Renal cortical epithelial cell (primary cell): ENCODE measurements at places on chromosomes 7 and 10. TPM values are rescaled to one million over a fixed set of nuclear protein-coding genes. Genes with fewer than 3 reads are reported as not detected.

- peak; percentile 90 for DNase-seq
Observed at GRCh38 chr10:73998929-73999691, 1.2 kb downstream of the VCL start.

ATOH7 gene
- total RNA-seq = 0.05 TPM in 1 of 2 replicates, not detected in the other

DNA sequence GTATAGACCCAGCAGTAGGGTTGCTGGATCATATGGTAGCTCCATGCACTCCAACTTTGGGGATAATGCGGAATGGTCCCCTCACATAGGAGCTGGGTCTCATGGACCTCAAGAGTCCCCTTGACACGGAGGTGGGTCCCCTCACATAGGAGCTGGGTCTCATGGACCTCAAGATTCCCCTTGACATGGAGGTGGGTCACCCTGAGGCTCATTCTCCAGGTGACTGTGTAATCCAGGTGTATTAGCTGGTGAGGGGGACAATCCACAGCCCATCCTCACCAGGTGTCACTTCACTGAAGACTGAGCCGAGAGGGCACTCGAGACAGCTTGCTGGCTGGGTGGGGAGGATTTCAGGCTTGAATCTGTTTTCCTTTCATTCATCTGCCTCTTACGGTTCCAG is 121.9 kb downstream of the PTPN20 start:
- no peak for DNase-seq

- DNase-seq = peak; percentile 91
Observed at GRCh38 chr7:87474533-87475358, 734 bp downstream of the ABCB4 start.

- peak; percentile 10 for DNase-seq
Observed at GRCh38 chr7:118288098-118288497, 63.6 kb downstream of the ANKRD7 start.

DGKI gene
- 8.0 and 17.5 TPM in 2 replicates for total RNA-seq

GRCh38 chr7:158970132-158970531 is 113.8 kb downstream of the DYNC2I1 start:
- DNase-seq = no peak

SORCS1 gene
- under 0.01 TPM in 1 of 2 replicates, not detected in the other for total RNA-seq

- DNase-seq = peak; percentile 71
Observed at GRCh38 chr10:119120413-119120867, 16.5 kb downstream of the DENND10 start.

DNA sequence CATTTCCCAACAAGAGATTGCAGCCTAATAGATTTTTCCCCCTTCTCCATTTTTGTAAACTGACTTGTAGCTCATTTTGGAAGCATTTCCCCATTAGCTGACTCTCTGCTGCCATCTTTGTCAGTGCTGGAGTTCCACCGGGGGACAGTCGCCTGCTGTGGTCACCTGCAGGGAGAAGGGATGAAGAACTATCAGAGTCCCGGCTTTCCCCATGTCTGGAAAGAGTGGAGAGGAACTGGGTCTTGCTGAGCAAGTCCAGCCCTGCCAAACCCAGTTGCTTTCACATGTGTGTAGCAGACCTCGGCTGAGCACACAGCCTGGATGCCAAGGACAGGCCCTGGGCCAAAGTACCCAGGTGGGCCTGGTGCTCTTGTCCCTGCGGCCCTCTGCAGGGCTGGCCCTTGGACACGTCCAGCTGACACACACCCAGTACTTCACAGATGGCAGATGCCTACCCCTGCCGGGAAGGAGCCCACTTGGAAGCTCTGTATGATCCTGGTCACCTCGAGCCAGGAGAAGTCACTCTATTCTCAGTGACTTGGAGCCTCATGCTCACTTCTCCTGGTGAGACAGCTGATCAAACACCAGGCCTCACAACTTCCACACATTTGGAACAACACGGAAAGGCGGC is 157.3 kb upstream of the NPVF start:
- DNase-seq = no peak

- peak; percentile 12 for DNase-seq
Observed at GRCh38 chr10:91206427-91206826, 14.0 kb upstream of the PCGF5 start.

CLDN12 gene
- 62.1 and 95.2 TPM in 2 replicates for total RNA-seq

DNA sequence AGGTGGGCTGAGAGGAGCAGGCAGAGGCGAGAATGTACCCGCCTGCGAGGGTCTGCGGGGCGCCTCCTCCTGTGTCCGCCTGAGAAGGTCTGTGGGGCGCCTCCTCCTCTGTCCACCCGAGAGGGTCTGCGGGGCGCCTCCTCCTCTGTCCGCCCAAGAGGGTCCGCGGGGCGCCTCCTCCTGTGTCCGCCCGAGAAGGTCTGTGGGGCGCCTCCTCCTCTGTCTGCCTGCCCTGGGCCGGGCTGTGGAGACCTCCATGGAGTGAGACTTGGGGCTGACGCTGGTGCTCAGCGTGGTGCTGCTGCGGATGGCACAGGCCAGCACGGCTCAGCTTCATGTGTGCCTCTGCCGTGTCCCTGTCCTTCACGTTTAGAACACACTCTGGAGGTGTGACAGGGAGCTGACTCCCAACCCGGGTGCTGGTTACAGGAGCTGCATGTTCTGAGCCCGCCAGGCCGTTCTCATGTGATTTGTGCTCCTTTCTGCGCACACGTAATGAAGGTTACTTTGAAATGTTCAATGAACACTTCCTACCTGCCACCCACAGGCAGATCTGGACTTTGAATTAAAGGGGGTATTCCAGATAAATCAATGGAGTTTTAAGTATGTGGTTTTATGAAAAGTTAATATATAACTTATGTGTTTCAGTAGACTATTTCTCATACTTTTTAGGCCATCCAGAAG is 20.5 kb upstream of the GET4 start:
- DNase-seq = peak; percentile 59
